ENCODE measurements at places on chromosomes 1 and 21. TPM values are rescaled to one million over a fixed set of nuclear protein-coding genes. Genes with fewer than 3 reads are reported as not detected.

The FAM72D gene
- 18.1 TPM for total RNA-seq

The KCNK2 gene
- not detected for total RNA-seq

The KCNT2 gene
- not detected for total RNA-seq

The TTC34 gene
- 0.80 TPM for total RNA-seq

The KCNJ10 gene
- total RNA-seq: not detected

The OR2T33 gene
- not detected for total RNA-seq

The CR1L gene
- not detected for total RNA-seq

All from activated naive CD4-positive, alpha-beta T cell treated with anti-CD3 and anti-CD28 coated beads, Interleukin-2, amount 50 U/mL, for 72 hours (primary cell).